NCI-H460 (cell line): ENCODE measurements at places on chromosomes 7 and 10.

DNA sequence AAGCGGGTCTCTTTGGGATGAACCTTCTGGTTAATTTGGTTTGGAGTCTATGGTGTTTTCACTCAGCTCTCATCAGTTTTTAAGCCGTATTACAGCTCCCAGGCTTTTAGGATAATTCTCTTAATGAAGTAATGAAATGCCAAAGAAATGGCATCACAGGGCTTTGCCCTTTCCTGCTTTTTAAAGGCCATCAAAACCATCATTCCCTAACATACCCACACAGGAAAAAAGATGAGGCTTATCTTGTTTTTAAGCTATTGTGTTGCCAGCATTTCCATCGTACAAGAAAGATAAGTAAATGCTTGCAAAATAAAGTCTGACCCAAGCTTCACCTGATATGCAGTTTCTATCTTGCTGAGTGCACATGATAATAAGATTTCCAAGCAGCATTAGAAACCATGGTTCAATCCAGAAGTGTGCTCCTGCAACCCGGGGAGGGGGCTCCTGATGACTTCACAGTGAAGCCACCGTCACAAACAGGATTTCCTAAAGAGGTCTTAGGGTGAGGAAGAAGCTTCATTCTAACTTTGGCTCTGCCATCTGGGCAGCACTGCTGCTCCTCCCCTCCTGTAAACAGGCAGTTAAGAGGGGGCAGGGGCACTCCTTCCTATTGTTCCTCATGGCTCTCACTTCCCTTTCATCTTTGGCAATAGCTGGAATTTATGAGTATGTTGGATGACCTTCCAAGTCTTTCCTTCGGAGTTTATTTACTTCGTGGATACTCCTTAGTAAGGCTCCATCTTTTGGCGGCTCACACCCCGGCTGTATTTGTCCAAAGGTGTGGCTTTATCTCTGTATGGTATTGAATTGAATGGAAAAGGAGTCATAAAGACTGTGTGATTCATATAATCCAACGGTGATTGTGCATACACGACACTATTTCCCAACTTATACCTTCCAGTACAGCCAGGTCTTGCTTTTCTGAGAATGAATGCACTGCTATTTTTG, 55.2 kb upstream of the FAM133B start:
- no peak for DNase-seq

DNA sequence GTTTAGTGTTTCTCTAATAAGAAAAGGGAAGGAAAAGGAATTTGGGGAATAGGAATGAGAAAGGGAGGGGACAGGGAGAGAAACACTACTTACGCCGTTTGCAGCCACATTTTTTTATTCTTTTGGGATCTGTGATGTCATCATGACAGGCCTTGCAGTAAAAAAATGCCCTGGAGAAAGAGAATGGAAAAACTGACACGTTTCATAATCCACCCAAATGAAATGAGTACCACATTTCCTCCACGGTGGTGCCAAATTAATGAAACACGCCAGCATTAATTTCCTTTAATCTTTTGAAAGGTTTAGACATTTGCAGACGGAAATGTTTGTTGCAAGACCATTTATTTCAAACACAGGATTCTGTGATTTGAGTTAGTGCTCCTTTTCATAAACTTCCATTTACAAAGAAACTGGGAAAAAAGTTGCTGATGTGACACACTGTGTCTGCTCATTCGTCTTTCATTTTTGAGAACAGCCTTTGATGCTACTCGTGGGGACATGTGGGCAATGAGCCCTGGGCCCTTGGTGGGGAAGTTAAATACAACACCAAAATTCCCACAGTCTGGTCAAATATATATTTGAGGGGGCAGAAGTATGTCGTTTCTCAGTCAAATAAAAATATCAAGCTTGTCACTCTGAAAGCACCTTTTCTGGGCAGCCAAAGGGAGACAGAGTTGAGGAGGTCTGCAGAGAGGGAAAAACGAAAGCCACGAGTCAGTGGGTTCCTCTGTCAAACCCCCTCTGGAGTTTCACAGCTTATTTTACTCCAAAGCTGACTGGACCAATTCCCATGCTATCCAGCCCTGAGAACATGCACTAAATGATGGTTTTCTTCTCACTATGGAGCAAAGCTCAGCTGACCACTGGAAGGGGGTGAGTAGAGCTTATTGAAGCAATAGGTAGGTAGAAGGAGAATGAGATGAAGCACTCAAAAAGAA, 625.5 kb downstream of the KCNMA1 start:
- no peak for DNase-seq

GRCh38 chr10:106181501-106181900, 983.0 kb downstream of the SORCS1 start:
- no peak for DNase-seq

- no peak for DNase-seq
These were observed 38.1 kb downstream of the LDB3 start for GRCh38 chr10:86706401-86706841.

GRCh38 chr10:688312-689120, 952 bp downstream of the DIP2C start:
- no peak for DNase-seq

- no peak for DNase-seq
These were observed 60.8 kb upstream of the HECTD2 start for GRCh38 chr10:91349381-91349780.

DNA sequence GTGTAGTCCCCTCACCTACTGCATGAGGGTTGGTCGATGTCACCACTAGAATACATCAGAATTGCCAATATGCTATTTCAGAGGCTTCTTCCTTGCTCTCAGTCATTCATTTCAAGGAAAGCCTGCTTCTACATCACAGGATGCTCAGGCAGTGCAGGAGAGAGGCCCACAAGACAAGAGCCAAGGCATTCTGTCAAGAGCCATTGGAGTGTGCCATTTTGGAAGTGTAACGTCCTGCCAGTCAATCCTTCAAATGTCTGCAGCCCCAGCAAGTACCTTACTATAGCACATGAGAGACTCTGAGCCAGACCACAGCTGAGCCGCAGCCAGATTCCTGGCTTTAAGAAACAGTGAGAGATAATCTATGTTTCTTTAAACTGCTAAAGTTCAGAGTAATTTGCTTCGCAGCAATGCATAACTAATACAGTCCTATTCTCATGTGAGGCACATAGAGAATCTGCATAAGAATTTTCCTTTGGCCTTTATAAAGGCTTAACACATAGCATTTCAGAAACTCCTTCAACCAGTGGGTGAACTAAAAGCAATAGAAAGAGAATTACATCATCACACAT, 166.5 kb upstream of the GNAI1 start:
- DNase-seq: no peak

DNA sequence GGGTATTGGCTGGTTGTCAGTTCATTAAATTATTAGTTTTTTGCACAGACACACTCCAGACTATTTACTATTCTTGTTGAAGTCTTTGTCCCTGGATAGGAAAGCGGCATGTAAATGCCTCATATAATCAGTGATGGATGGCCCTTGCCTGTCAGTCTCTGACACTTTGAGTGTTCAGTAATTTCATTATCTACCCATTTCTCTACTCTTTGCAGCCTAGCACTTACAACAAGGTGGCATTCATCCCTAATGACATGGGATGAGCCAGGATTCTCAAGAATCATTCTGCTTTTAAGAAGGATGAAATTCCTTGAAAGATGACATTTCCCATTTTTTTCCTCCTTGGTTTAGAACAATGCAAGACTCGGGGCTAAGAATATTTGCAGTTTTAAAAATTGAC, 155.7 kb downstream of the SORCS3 start:
- DNase-seq: no peak

DNA sequence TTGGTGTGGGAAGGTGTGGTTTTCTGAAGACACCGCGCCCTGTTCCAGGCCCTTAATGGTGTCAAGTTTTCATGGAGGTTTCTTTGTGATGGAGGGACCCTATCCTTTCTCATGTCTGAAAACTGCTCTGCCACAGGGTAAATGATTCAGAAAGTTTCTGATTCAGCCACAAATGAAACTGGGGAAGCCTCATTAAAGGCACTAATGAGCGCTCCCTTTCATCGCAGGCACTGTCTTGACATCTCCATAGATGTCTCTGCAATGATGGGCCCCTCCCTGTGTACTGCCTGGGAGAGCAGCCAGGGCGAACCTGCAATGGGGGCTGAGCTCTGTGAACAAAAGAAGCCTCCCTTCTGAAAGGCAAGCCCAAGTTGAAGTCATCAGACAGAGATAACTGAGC, 355.3 kb downstream of the PRPF18 start:
- no peak for DNase-seq

DNA sequence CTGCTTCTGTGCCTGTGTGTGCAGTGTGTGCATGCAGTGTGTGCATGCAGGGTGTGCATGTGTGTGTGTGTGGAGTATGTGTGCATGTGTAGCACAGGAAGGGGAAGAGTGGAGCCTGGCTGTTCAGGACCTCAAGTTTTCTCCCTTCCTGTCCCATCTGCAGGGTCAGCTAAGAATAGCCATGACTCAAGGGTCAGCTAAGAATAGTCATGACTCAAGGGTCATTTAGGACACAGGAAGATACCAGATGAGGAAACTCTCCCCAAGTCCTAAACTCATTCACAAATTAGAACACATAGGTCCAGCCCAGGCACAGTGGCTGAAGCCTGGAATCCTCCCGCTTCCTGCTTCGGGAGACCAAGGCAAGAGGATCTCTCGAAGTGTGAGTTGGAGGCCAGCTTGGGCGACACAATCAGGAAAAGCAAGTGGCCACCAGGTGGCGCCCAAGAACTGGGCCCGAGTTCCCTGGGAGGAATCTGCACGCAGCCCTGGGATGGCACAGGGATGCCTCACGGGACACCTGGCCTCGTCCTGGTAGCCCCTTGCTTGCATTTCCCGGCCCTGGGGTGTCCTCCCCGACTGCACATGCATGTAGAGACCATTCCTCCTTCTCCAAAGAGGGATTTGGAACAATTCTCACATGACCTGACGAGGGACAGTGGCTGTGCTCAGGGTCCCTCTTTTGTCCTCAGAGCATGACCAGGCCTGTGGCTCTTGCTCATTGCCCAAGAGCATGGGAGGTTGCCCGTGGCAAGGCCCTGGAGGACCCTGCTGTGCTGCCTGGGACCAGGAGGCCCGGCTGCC, 21.4 kb upstream of the VOPP1 start:
- DNase-seq: peak; percentile 24

- DNase-seq: peak; percentile 14
These were observed 22.7 kb downstream of the FAM237B start for GRCh38 chr7:90298145-90299038.

DNA sequence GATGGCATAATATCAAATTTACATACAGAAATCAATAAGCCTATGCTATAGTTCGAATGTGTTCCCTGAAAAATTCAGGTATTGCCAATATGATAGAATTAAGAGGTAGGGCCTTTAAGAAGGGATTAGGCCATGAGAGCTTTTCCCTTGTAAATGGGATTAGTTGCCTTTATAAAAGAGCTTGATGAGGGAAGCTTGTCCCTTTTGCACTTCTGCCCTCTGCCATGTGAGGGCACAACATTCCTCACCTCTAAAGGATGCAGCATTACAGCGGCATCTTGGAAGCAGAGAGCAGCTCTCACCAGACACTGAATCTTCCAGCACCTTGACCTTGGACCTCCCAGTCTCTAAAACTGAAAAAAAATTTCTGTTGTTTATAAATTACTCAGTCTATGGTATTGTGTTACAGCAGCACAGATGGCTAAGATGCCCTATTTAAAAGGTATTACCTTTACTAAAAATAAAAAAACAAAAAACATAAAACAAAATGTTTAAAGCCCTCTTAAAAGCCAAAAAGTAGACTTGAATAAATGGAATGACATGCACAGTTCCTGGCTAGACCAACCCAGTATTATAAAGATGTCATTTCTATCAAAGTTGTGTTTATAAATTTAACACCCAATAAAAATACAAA, 909.6 kb downstream of the REEP3 start:
- DNase-seq: peak; percentile 17

DNA sequence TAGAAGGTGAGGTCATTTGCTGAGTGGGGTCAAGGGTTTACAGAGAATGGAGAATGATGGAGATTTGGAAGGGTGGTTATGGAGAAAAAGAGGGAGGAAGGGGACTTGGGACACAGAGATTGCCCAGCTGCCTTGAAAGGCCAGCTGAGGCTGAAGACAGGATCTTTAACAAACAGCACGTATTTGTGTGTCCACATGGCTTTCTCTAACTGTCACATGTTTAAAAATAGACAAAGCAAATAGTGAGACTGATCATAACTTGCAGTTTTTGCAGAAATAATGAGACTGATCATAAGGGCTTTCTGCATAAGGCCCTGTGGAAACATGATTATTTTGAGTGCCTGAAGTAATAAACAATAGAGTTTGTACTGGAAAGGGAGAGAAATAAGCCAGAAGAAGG, 212.7 kb downstream of the HDAC9 start:
- no peak for DNase-seq

DNA sequence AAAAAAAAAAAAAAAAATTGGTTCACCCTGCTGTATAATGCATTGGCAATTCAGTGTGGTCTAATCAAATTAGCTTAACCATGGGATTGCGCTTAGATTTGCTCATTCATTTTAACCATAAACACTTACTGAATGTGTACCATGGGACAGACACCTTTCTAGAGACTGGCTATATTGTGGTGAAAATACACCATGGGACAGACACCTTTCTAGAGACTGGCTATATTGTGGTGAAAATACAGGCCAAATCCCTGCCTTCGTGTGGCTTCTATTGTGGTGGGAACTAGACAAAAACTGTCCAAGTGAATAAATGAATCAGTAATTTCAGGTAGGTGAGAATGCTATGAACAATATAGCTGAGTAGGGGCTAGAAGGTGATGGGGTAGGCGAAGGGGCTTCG, 10.2 kb upstream of the REPIN1 start:
- no peak for DNase-seq

DNA sequence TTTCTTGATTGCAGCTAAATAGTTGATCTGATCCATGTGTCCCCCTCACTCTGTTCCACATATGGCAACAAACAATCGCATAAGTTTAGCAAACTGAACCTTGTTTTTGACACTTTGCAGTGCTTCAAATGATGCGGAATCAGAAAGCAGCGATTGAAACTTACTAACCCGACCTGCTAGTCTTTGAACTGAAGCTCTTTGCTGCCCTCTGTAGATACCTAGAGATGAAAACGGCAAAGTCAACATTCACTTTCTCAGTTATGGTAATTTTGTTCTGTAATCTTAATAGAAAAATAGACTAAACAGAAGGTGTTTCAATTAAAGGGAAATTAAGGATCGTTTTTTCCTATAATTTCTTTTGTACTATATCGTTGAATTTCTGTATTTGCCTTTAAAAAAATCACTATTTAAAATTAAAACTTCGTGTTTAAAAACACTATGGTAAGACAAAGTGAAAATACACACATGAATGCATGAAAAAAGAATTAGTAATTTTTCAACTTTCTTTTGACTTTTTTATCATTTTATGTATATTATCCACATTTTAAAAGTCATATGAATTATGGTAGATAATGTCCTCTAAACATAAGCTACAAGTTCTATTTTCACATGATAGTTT, 276.5 kb downstream of the MAGI2 start:
- peak; percentile 47 for DNase-seq
